RWPE2 (cell line): ENCODE measurements at places on chromosomes 6 and 20.

DNA sequence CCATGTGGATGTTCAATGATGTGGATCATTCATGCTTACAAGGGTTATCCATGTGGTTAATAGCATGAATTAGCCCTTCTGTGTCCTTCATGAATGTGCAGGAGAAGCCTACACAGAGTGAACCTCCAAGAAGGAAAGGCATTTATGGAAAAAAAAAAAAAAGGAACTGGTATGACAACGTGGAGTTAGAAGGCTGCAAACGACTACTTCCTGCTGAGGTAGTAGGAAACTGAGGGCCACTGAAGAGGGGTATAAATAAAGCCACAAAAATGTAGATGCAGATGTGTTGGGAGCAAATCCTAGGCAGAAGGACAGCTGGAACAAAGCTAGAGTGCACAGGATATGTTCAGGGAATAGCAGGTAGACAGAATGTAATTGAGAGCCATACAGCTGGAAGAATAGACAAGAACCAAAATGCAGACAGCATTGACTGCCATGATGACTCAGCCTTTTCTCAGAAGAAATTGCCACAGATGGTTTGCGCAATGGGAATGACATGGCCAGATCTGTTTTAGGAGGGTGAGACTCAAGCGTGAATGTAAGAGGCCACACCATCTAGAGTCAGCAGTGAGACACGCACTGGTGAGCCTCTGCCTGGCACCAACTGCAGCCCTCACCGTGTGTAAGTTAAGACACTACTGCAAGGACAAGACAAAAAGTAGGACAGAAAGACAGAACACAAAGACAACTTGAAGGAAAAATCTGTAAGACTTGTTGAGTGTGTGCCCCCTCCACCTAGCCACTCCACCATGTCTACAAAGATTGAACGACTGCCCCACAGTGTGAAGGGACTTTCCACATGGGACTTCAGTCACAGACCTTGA lies 79.8 kb downstream of the KIF13A start:
- DNase-seq, result peak; percentile 88

DNA sequence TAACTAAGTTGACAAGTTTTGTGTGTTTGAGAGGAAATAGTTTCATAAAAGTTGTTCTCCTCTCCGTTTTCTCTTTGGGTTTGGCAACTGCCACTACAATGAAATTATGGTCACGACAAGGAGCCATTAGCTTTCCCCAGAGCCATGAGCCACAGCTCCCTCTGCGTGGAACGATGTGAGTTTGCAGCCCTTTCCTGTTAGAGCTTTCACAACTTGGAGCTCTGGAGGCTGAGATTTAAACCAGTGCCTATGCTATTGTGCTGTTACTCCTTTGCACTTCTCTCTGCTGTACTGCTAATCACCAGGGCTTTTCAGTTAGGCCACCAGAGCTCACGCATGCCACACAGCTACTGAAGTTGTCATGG lies 29.3 kb upstream of the TXNDC5 start:
- DNase-seq, result no peak

DNA sequence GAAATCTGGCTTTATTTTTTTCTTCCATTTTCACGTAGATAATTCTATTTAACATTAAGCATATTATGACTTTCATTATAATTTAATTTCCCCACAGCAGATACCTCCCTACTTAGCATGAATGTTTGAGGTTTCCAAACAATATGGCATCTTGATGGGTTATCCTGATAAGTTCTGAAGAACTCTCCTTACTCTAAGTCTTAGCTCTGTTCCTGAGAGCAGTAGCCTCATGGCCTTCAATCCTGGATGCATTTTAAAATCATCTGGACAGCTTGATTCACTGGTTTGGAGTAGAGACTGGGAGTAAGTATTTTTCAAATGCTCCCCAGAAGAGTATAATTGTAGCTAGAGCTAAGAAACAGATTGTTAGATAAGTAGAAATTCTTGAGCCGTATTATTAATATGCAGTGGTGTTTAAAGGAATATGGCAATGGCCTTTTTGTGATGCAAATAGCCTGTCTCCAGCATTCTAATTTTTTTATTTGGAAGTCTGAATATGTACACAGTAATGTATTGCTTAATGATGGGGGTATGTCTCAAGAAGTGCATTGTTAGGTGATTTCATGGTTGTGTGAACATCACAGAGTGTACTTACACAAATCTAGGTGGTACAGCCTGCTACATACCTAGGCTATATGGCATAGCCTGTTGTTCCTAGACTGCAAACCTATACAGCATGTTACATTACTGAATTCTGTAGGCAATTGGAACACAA lies 110.5 kb upstream of the EEF1E1 start:
- no peak for DNase-seq

DNA sequence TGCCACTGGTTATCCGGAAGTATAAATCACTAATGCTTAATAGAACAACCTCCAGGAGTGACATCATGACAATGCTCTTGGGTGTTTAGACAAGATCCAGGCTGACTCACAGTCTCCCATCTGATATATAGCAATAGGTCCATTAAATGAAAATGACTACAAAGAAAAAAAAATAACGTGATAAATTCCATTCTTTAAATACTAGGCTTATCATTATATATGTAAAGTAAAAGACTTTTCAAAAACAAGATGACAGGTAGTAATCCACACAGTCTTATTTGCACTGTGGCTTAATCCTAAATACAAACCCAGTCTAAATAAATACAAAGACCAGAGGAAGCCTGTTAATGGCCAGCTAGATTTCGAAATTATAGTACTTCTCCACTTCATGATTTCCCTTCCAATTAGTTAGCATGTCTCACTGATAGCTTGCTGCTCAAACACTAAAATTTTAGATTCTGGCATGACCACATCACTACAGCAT lies 149.1 kb upstream of the BEND3 start:
- no peak for DNase-seq

DNA sequence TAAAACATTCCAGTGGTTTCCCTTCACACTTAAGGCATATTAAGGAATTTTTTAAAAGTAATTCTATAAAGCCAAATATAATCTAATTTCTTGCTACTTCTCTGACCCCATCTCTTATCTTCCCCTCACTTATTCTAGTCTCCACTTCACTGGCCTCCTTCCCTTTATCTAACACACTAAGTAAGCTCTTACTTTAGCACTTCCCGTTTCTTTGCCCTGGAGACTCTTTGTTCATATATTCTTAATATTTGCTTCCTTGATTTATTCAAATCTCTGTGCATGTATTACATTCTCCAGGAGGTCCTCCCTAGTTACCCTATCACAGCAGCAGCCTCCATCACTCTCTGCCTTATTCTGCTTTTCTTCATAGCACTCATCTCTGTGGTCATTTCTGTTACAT lies 20.3 kb downstream of the GTPBP2 start:
- DNase-seq, result no peak

- DNase-seq, result no peak
These were observed 101.9 kb downstream of the LIN28B start for GRCh38 chr6:105058846-105059245.

DNA sequence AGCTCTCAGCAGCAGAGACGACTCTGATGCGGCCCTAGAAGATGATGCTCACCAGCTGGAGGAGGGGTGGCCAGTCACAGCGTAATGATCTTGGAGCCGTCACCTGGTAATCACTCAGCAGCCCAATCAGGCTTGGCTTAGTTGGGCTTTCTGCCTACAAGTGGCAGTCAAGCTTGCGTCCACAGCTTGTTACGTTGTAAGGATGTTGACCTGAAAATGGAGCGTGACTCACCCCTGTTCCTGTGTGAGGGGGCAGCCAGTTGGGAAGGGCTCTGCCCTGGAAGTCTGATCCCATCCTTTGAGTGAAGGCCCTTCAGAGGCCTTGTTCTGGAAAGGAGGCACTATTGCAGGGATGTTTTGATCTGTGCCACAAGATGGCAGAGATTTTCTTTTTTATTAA lies 49.8 kb downstream of the SPATA2 start:
- DNase-seq, result no peak

DNA sequence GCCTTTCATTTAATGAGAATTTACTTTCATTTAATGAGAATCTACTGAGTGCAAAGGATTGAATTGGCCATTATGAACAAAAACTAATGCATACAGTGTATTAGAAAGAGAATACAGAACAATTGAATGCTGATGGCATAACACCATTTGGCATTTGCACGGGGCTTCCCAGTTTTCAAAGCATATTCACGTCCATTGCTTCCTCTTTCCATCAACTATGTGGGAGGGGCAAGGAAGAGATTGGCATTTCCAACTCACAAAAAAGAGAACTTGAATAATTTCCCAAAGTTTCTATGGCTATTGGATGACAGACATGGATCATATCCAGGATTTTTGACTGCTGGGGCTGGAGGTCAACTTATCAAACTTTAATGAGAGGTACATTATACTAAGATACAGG lies 23.2 kb upstream of the ARG1 start:
- DNase-seq, result no peak

DNA sequence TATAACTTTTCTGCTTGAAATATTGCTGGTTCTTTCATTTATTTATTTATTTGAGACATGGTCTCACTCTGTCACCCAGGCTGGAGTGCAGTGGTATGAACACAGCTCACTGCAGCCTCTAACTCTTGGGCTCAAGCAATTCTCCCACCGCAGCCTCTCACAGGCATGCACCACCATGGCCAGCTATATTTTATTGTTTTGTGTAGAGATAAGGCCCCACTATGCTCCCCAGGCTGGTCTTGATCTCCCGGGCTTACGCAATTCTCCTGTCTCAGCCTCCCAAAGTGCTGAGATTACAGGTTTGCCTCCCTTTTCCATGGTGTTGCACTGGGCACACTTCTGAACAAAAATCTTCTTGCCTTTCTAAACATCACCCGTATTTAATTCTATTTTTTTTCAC lies 39.1 kb upstream of the RNGTT start:
- no peak for DNase-seq

GRCh38 chr20:22490287-22491193 lies 93.8 kb downstream of the FOXA2 start:
- no peak for DNase-seq

DNA sequence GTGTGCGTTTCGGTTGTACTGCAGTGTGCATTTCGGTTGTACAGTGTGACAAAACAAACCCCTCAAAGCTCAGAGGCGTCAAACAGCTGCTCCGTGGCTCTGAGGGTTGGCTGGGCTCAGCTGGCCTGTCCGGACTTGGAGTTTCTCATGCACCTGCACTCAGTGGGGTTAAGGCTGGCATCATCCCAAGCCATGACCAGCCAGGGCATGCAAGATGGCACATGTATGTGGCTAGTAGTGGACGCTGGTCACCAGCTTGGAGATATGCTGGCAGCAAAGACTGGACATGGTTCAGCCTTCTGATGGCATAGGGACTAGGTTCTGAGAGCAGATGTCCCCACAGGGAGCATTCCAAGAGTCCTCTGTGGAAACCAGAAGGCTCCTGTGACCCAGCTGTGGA lies 187.2 kb downstream of the CDH4 start:
- peak; percentile 74 for DNase-seq

DNA sequence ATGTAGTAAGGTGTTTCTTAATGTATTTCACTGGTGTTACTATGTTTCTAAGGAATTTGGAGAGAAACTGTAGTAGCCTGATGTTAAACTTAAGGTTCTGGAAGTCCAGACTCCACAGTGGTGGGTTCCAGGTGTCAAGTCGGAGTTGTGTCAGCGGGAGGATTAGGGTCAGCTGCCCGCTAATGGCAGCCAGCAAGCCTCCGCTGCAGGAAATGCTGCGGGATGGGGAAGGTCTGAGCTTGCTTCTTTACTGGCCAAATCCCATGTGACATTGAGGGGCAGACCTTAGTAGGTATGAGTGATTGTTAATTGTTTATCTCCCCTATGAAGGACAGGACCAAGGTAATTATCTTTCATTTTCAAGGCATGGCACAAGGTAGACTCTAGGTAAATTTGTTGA lies 3.7 kb upstream of the ARID1B start:
- DNase-seq, result no peak
